ENCODE measurements at places on chromosomes 4 and X.

- no peak for DNase-seq
Measured at GRCh38 chr4:24482871-24483270, 101.5 kb downstream of the DHX15 start.

- no peak for DNase-seq
Measured at GRCh38 chrX:67700602-67701001, 156.8 kb downstream of the AR start.

- DNase-seq = no peak
Measured at GRCh38 chr4:154003378-154003777, 214.5 kb upstream of the SFRP2 start.

GRCh38 chrX:15142084-15142715 is 127.7 kb downstream of the ASB9 start:
- DNase-seq = no peak

DNA sequence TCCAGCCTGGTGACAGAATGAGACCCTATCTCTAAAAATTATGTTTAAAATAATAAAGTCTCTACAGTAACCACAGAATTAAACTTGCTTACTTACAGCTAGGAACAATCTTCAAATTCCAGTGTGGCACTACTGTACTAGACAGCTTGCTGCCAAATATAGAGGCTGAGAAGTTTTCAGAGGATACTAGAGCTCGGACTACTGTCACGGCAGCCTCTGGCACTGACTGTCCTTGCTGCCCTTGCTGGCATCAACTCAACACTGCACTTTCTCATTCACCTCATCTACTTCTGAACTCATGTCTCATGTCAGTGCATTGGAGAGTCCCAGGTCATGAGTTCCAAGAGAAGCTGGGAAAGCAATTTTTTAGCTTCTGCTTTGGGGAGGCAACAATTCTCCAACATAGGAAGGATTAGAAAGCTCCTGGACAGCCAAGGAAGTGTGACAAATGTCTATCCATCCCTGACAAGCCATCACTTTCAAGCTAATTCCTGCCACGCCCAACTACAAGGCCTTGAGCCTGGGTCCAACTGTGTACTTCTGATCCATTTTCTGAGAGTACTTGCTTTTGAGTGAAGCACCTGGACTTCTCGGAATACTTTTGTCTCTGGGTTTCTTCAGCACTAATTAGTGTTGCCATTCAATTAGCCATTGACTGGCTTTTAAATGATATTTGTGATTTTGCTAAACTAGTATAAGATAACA is 98.6 kb upstream of the NR3C2 start:
- DNase-seq = no peak

- DNase-seq = no peak
Measured at GRCh38 chr4:68342134-68342533, 7.8 kb downstream of the YTHDC1 start.
